ENCODE measurements at places on chromosomes 7 and 10. TPM values are rescaled to one million over a fixed set of nuclear protein-coding genes. Genes with fewer than 3 reads are reported as not detected.

IDI1 gene
- total RNA-seq: 63.5 TPM

AASS gene
- total RNA-seq: 20.4 TPM

PARD3 gene
- 28.9 TPM for total RNA-seq

LMBR1 gene
- 95.7 TPM for total RNA-seq

POLR2J2 gene
- 31.1 TPM for total RNA-seq

EPO gene
- not detected for total RNA-seq

SCART1 gene
- 15.8 TPM for total RNA-seq

TAS2R3 gene
- total RNA-seq: 7.7 TPM

SLC29A4 gene
- total RNA-seq: 17.3 TPM

PON1 gene
- 0.62 TPM for total RNA-seq

ZNF487 gene
- 24.9 TPM for total RNA-seq

GRID2IP gene
- total RNA-seq: 2.1 TPM

PSD gene
- 361 TPM for total RNA-seq

WDR86 gene
- total RNA-seq: 7.2 TPM

PILRA gene
- total RNA-seq: 17.0 TPM

ENTPD1 gene
- 18.4 TPM for total RNA-seq

SKIDA1 gene
- 3.6 TPM for total RNA-seq

NAT16 gene
- total RNA-seq: 1.7 TPM

FKBP6 gene
- total RNA-seq: not detected

FAM25A gene
- not detected for total RNA-seq

SH2B2 gene
- 6.1 TPM for total RNA-seq

AKR1C1 gene
- 20.5 TPM for total RNA-seq

NIPSNAP2 gene
- total RNA-seq: 68.5 TPM

DYNC1I1 gene
- total RNA-seq: 56.7 TPM

BCL7B gene
- total RNA-seq: 74.1 TPM

SLC13A1 gene
- not detected for total RNA-seq

CTBP2 gene
- total RNA-seq: 43.9 TPM

KAZALD1 gene
- total RNA-seq: 3.5 TPM

FXYD4 gene
- total RNA-seq: not detected

PDZD7 gene
- total RNA-seq: 29.9 TPM

SLC39A12 gene
- 19.3 TPM for total RNA-seq

EIF3A gene
- 65.3 TPM for total RNA-seq

CYP2E1 gene
- total RNA-seq: 24.4 TPM

FAM25C gene
- not detected for total RNA-seq

GFRA1 gene
- total RNA-seq: 29.2 TPM

CPA1 gene
- not detected for total RNA-seq

GPR85 gene
- 12.9 TPM for total RNA-seq

GRM3 gene
- 57.3 TPM for total RNA-seq

OGA gene
- total RNA-seq: 260 TPM

HOXA11 gene
- total RNA-seq: not detected

MACROH2A2 gene
- total RNA-seq: 11.5 TPM

TAF5 gene
- 5.7 TPM for total RNA-seq

NOD1 gene
- 5.2 TPM for total RNA-seq

HOXA5 gene
- total RNA-seq: not detected

NKX1-2 gene
- 0.87 TPM for total RNA-seq

TMEM72 gene
- total RNA-seq: not detected

PNLIPRP1 gene
- not detected for total RNA-seq

PRKG1 gene
- total RNA-seq: 34.3 TPM

BAMBI gene
- total RNA-seq: 8.1 TPM

SEMA3E gene
- total RNA-seq: 11.9 TPM

CALML3 gene
- not detected for total RNA-seq

COL1A2 gene
- 9.2 TPM for total RNA-seq

GDF10 gene
- 6.7 TPM for total RNA-seq

LBX1 gene
- not detected for total RNA-seq

ANKRD22 gene
- total RNA-seq: not detected
